Activated CD4-positive, alpha-beta T cell treated with anti-CD3 and anti-CD28 coated beads, Interleukin-2, amount 10 ng/mL, durations not matched to agents 7 days and 5 days (primary cell): ENCODE measurements at places on chromosomes 4 and X. TPM values are rescaled to one million over a fixed set of nuclear protein-coding genes. Genes with fewer than 3 reads are reported as not detected.

PKD2 gene
- 11.8 TPM for total RNA-seq

ZNF185 gene
- total RNA-seq, result 1.6 TPM

UGT8 gene
- 0.12 TPM for total RNA-seq

- H3K4me3 ChIP-seq, result no peak overlapping the region
- no peak for DNase-seq
- H3K27me3 ChIP-seq, result no peaks in the 10 kb centered on the region
Measured at GRCh38 chrX:146863566-146863965, 49.0 kb upstream of the CXorf51A start.

ARHGAP6 gene
- not detected for total RNA-seq

GRCh38 chrX:133606990-133607389 is 191.7 kb upstream of the GPC4 start:
- no peaks in the 10 kb centered on the region for H3K27me3 ChIP-seq
- DNase-seq, result no peak
- H3K36me3 ChIP-seq, result no peaks in the 10 kb centered on the region
- no peaks in the 10 kb centered on the region for H3K4me1 ChIP-seq
- no peak overlapping the region for H3K4me3 ChIP-seq

GRCh38 chr4:78720994-78721677 is 55.0 kb upstream of the BMP2K start:
- peak overlapping the region; percentile 57 for H3K27ac ChIP-seq
- H3K27me3 ChIP-seq, result no peaks in the 10 kb centered on the region
- H3K36me3 ChIP-seq, result no peaks in the 10 kb centered on the region
- H3K4me1 ChIP-seq, result peaks cover 22% of the 10 kb centered on the region
- H3K4me3 ChIP-seq, result peak overlapping the region; percentile 0
- peak; percentile 51 for DNase-seq
